ENCODE measurements at places on chromosomes 6 and 20. TPM values are rescaled to one million over a fixed set of nuclear protein-coding genes. Genes with fewer than 3 reads are reported as not detected.

DNA sequence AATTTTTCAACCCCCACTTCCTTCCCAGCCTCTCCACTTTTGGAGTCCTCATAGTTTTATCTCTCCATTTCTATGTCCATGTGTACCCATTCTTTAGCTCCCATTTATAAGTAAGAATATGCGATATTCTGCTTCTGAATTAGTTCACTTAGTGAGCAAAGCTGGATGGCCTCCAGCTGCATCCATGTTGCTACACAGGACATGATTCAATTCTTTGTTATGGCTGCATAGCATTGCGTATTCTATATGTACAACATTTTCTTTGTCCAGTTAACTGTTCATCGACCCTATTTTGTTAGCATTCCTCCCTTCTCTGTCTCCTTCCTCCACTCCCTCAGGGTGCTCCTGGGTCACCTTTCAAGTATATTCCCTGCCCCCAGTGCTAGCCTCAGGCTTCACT, 210.0 kb upstream of the SSTR4 start:
- H3K4me3 ChIP-seq = no peak overlapping the region
- H3K27ac ChIP-seq = no peak overlapping the region
- H3K36me3 ChIP-seq = no peaks in the 10 kb centered on the region
- no peaks in the 10 kb centered on the region for H3K4me1 ChIP-seq
- H3K27me3 ChIP-seq = no peaks in the 10 kb centered on the region
- no peak for DNase-seq

DNA sequence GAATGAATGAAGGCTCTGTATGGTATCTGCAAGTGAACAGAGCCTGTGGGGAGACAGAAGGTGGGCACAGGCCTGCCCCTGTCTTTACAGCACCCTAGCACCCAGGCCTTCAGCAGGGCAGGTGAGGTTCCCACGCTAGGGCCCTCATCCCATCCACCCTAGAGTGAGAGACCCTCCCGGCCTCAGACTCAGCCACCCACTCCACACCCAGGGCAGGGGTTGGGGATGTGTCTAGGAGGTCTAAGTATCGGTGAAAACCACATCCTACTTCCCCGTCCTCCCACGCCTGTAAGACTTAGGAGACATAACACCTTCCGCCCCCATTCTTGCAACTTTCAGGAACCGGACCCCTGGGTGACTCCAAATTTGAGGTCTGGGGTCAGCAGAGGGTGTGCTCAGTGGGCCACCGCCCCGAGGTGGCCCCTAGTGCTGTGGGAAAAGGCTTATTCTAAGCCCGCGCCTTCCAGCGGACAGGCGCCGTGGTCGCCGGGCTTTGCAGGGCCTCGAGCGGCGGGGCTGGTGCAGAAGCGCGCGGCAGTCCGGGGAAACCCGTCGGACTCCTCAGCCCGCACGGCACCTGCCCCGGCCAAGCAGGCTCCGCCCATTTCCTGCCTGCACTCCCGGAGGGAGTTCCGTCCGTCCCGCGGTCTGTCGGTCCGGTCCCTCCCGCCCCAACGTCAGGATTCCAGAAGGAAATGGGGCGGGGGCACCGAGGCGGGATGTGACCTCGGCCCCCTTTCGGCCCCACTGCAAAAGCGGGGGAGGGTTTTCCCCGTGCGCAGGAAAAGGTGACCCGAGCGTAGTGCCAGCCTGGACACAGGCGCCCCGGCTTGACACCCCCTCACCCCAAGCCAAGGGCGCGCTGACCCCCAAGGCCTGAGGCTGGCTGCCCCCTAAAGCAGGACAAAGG, 868 bp downstream of the SAMD10 start:
- H3K27ac ChIP-seq = peak overlapping the region; percentile 88
- peaks cover 48% of the 10 kb centered on the region for H3K4me1 ChIP-seq
- H3K36me3 ChIP-seq = no peaks in the 10 kb centered on the region
- peak; percentile 91 for DNase-seq

- no peaks in the 10 kb centered on the region for H3K4me1 ChIP-seq
- no peak overlapping the region for H3K4me3 ChIP-seq
- H3K27me3 ChIP-seq = no peaks in the 10 kb centered on the region
- no peaks in the 10 kb centered on the region for H3K36me3 ChIP-seq
These were observed 165.4 kb downstream of the SYNDIG1 start for GRCh38 chr20:24634855-24635254.

DNA sequence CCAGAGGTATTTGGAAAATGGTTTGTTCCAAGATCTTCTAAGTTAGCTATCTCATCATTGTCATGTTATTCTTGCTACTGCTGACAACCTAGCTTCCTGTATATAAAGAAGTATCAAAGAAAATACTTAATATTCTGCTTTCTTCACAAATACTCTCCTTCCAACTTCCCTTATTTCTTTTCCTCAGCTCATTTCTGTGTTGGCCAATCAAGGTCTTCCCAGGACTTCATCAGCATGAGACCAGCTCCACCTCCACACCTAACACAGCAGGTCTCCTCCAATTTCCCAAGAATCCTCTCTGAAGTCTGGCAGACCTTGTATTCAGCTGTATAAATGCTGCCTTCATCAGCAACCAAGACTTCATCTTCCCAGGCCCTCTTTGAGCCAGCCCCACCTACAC, 538.6 kb upstream of the JARID2 start:
- no peak overlapping the region for H3K27ac ChIP-seq
- no peak overlapping the region for H3K4me3 ChIP-seq
- H3K36me3 ChIP-seq = no peaks in the 10 kb centered on the region
- H3K27me3 ChIP-seq = no peaks in the 10 kb centered on the region
- no peaks in the 10 kb centered on the region for H3K4me1 ChIP-seq
- DNase-seq = no peak

DNA sequence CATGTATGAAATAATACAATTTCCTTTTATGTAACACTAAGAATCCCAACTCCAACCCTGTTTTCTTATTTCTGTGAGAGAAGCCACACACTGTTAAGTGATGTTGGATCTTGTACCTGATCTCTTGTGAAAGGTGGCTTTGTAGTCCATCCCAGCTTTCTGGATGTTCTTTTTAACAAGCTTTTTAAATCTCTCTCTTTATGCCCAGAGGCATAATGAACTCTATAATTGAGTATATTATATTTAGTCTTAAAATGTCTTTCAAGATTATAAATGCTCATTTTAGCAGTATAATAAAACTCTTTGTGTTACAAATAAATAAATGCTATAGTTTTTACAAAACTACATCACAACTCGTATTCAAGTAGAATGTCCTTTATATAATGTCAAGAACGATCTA, 922.1 kb downstream of the EPHA7 start:
- no peak overlapping the region for H3K4me3 ChIP-seq
- no peaks in the 10 kb centered on the region for H3K27me3 ChIP-seq
- H3K27ac ChIP-seq = no peak overlapping the region
- DNase-seq = no peak
- H3K36me3 ChIP-seq = no peaks in the 10 kb centered on the region

- no peak for DNase-seq
- H3K36me3 ChIP-seq = no peaks in the 10 kb centered on the region
- H3K27ac ChIP-seq = no peak overlapping the region
- H3K4me1 ChIP-seq = no peaks in the 10 kb centered on the region
These were observed 14.9 kb upstream of the MAPRE1 start for GRCh38 chr20:32804817-32805216.

GRCh38 chr6:98931696-98932095, 16.1 kb downstream of the FBXL4 start:
- H3K27me3 ChIP-seq = no peaks in the 10 kb centered on the region
- DNase-seq = no peak
- H3K27ac ChIP-seq = no peak overlapping the region
- peaks cover 9% of the 10 kb centered on the region for H3K4me1 ChIP-seq
- no peak overlapping the region for H3K4me3 ChIP-seq
- no peaks in the 10 kb centered on the region for H3K36me3 ChIP-seq

DNA sequence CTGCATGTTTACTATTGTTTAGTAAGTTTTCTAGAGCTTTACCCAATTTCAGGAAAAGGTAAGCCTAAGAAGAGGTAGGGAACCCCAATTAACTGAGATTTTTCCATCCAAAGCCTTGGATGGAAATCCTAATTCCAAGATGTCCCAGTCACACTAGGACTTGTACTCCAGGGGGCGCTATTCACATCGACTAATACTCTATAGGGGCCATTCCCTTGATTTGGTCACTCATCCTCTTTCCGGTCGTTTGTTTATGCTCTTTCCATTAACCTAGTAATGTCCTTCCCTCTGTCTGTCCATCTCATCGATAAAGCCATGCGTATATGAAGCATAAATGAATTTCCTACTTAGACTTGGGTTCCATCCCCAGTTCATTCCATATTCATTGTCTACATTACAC, 80.8 kb upstream of the FUCA2 start:
- DNase-seq = peak; percentile 26
- H3K4me3 ChIP-seq = no peak overlapping the region
- no peaks in the 10 kb centered on the region for H3K27me3 ChIP-seq
- H3K36me3 ChIP-seq = no peaks in the 10 kb centered on the region
- no peak overlapping the region for H3K27ac ChIP-seq

DNA sequence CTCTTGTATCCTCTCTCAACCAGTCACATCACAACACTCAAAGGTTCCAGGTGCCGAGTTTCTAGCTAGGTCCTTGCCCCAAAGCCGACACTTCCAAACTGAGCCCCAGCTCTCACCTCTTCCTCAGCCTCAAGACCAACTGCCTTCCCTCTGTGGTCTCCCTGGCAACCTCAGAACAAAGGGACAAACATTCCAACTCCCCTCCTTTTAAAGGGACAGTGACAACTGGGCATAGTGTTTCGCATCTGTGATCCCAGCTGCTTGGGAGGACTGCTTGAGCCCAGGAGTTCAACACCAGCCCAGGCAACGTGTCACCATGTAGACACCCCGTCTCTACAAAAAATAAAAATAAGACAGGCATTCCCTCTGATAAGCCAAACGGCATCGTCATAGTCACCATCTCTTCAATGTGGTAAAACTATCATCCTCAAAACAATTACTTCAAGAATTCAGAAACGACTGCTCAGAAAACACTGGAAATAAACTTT, 11.3 kb downstream of the DIDO1 start:
- peaks cover 66% of the 10 kb centered on the region for H3K4me1 ChIP-seq
- peak; percentile 66 for DNase-seq
- peaks cover 19% of the 10 kb centered on the region for H3K36me3 ChIP-seq

- no peak overlapping the region for H3K27ac ChIP-seq
- H3K4me1 ChIP-seq = peaks cover 13% of the 10 kb centered on the region
- no peak overlapping the region for H3K4me3 ChIP-seq
- H3K36me3 ChIP-seq = peaks cover 2% of the 10 kb centered on the region
- no peaks in the 10 kb centered on the region for H3K27me3 ChIP-seq
- no peak for DNase-seq
These were observed 15.4 kb downstream of the TMEM14B start for GRCh38 chr6:10763006-10763405.

- no peak overlapping the region for H3K4me3 ChIP-seq
- no peak for DNase-seq
- no peak overlapping the region for H3K27ac ChIP-seq
- H3K27me3 ChIP-seq = no peaks in the 10 kb centered on the region
These were observed 511.4 kb upstream of the FLRT3 start for GRCh38 chr20:14848806-14849205.

- no peak overlapping the region for H3K4me3 ChIP-seq
- no peaks in the 10 kb centered on the region for H3K27me3 ChIP-seq
- no peak for DNase-seq
These were observed 50.5 kb upstream of the FRMD1 start for GRCh38 chr6:168129292-168130167.

- H3K4me3 ChIP-seq = no peak overlapping the region
- H3K27ac ChIP-seq = no peak overlapping the region
- DNase-seq = no peak
- no peaks in the 10 kb centered on the region for H3K36me3 ChIP-seq
- no peaks in the 10 kb centered on the region for H3K27me3 ChIP-seq
These were observed 20.4 kb downstream of the HUS1B start for GRCh38 chr6:636488-636887.

DNA sequence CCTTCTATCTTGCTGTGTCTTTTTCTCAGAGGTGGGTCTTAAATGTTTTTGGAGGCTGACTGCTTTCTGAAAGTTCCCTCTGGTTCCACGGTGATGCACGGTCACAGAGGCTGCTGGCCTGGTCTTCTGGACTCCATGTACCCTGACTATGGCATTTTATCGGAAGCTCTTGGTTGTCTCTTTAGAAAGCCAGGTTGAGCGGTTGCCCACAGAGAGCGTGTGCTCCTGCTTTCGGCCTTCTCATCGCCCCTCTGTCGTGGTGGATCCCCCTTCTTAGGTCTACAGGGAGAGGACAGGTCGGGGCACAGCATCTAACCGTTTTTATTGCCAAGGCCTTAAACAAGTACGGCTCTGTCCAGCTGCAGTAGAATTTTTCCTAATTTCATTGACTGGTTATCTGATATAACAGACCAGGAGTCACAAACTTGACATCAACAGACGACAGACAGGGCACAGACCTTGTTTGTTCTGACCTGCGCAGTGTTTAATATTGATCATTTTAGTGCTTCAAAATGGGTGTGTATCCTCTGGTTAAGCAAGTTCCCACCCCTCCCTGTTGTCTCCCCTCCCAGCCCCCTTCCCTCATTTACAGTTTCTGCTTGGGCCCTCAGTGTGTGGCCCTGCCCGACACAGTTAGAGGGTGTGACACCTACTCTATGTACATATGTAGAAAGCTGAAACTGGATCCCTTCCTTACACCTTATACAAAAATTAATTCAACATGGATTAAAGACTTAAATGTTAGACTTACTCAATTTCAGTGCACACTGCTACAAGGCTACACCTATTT, 24.7 kb downstream of the SYTL3 start:
- no peak overlapping the region for H3K4me3 ChIP-seq
- no peaks in the 10 kb centered on the region for H3K27me3 ChIP-seq
- no peak overlapping the region for H3K27ac ChIP-seq

GRCh38 chr20:51129147-51129776, 106.4 kb upstream of the KCNG1 start:
- H3K27ac ChIP-seq = no peak overlapping the region
- H3K4me1 ChIP-seq = no peaks in the 10 kb centered on the region
- no peaks in the 10 kb centered on the region for H3K36me3 ChIP-seq
- no peak overlapping the region for H3K4me3 ChIP-seq
- DNase-seq = no peak

GRCh38 chr6:138805016-138805765, 9.3 kb downstream of the ECT2L start:
- no peaks in the 10 kb centered on the region for H3K27me3 ChIP-seq
- no peaks in the 10 kb centered on the region for H3K4me1 ChIP-seq
- no peak overlapping the region for H3K4me3 ChIP-seq
- DNase-seq = no peak

- no peak for DNase-seq
- no peaks in the 10 kb centered on the region for H3K36me3 ChIP-seq
- H3K4me1 ChIP-seq = peaks cover 4% of the 10 kb centered on the region
- no peak overlapping the region for H3K4me3 ChIP-seq
These were observed 2.5 kb upstream of the HSPA12B start for GRCh38 chr20:3729811-3730540.

GRCh38 chr20:60113024-60113724, 155.0 kb downstream of the CDH26 start:
- H3K4me1 ChIP-seq = no peaks in the 10 kb centered on the region
- H3K27ac ChIP-seq = no peak overlapping the region
- peaks cover 3% of the 10 kb centered on the region for H3K27me3 ChIP-seq
- no peak for DNase-seq

- DNase-seq = no peak
- no peaks in the 10 kb centered on the region for H3K27me3 ChIP-seq
- no peak overlapping the region for H3K4me3 ChIP-seq
These were observed 124.1 kb upstream of the THEMIS start for GRCh38 chr6:128024969-128025368.

Gene AGER
- total RNA-seq = 3.0 TPM

Gene CNKSR3
- total RNA-seq = 9.3 TPM

Gene KCNQ2
- total RNA-seq = 3.0 TPM

Gene MCCD1
- total RNA-seq = not detected

Gene C20orf202
- total RNA-seq = not detected

Gene CDH26
- total RNA-seq = 0.33 TPM

Gene TSPYL1
- 44.1 TPM for total RNA-seq

Gene KCNB1
- total RNA-seq = 0.52 TPM

Gene PGK2
- total RNA-seq = not detected

Gene LRP11
- total RNA-seq = 21.0 TPM

Gene SLC22A23
- 20.4 TPM for total RNA-seq
